Skin of body (tissue), 3 donors: ENCODE measurements at places on chromosomes 2 and 18.
A peak's percentile ranks its signal among the peaks of the same experiment; 100 is the strongest.

DNA sequence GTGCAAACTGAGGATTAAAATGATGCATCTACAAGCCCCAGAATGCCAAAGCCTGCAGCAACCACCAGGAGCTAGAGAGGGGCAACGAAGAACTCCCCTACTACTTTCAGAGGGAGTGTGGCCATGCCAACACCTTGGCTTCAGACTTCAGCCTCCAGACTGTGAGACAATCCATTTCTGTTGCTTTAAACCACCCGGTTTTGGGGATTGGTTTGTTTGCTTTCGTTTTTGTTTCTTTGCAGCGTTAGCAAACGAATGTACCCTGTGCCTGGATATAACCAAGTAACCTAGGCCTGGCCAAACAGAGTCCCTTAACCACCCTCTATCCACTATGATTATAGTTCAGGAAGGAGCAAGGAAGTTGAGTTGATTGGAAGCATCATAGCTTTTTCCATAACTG lies 171.2 kb upstream of the NCK2 start:
- DNase-seq: no peak

GRCh38 chr2:201327678-201328077 lies 29.5 kb downstream of the FLACC1 start:
- no peak for DNase-seq

- no peak for DNase-seq
Observed at GRCh38 chr18:21741562-21742314, 1.1 kb downstream of the MIB1 start.

GRCh38 chr2:143440411-143441012 lies 311.3 kb downstream of the ARHGAP15 start:
- DNase-seq: no peak

- no peak for DNase-seq
Observed at GRCh38 chr2:238808761-238809160, 39.1 kb upstream of the TWIST2 start.

DNA sequence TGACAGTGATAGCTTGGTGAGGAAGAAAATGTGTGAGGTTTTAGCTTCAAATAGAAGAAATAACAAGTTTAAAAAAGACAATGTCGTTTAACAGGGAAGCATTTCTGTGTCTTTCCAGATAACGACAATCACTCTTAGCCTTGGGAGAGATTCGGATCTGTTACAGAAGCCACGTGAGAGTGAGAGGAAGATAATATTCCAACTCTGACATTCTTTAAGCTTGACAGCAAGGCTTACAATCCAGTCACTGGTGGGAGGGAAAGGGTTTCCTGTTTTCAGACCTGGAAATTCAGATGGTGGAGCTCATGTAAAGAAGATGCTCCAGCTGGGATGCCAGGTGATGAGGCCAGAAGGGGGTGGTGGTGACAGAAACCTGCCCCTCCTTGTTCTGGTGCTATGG lies 30.8 kb downstream of the FBXO48 start:
- DNase-seq: no peak

- no peak for DNase-seq
Observed at GRCh38 chr2:10579441-10579840, 110.3 kb downstream of the NOL10 start.

DNA sequence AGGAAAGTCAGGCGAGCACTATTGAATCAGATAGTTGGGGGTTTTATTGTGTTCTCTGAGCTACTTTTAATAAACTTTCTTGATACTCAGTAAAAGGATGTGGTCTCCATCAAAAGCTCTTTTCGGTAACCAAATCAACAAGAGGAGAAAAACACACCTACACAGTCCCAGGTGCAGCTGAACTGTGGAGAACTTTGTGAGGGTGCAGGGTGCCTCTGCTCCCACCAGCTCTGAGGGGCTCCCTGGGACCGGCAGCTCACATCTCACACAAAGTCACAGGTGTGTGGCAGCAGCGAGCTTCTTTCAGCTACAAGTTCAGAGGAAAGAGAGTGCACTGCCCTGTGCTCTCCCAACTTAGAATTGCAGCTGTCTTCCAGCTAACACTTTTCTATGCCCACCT lies 650.4 kb downstream of the RNF144A start:
- DNase-seq: no peak

DNA sequence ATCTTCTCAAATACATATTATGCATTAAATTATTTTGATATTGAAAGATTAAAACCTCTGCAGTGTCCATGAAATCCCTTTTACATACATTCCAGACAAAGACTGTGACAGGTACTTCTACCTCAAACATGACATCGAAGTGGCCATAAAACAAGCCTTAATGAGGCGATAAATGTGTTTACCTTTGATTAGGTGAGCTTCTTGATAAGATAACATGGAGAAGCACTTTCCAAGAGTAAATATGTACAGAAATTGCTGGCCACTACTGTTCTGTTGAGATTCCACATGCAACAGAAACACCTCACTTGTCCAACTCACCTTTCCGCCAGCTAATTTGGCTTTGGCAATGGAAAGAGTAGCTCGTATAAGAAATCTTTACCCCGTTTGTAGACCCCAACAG lies 55.2 kb downstream of the ZEB2 start:
- no peak for DNase-seq

DNA sequence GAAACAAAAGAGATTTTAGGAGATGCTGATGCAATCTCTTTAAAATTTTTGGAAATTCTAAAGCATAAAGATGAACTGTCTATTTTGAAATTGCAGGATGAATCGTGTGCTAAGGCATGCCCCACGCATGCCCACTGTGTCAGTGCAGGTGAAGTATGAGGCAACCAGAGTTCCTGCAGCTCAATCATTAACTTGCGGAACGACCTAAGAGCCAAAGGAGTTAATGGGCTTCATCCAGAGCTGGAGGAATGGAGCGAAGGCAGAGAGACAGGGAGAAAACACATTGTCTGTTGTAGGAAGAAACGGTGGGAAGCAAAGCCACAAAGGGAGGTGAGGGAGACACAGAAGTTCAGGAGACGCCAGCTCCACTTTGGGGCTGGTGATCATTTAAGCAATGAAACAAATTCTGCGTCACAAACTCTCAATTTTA lies 265.2 kb downstream of the CCDC85A start:
- no peak for DNase-seq

GRCh38 chr2:197369933-197370320 lies 59.3 kb upstream of the ANKRD44 start:
- no peak for DNase-seq

DNA sequence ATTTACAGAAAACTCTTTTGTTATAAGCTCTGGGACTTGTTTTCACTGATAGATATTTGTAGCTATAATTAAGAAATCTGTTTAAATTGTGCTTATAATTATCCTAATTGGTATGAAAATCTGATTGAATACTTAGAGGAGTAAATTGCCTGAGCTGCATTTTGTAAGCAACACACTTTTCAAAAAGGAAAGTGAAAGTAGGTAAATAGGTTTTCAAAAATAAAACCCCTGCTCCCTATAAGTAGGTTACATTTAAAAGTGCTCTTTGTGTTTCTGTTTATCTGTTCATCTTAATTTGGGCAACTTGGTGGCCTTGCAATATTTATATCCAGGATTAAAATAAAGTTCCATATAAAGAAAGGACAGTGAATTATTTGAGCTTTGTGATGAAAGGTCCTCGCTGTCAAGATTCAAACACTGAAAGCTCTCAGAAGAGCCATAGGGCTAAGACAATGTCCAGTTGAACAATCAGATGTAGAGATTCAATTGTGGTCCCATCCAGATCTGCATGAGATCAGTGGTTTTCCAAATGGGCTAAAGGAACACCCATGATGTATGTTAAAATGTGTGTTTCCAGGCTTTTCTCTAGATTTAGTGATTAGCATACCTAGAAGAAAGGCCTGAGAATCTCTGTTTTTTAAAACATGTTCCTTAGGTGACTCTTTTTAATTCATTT lies 371.6 kb downstream of the RPRM start:
- no peak for DNase-seq

DNA sequence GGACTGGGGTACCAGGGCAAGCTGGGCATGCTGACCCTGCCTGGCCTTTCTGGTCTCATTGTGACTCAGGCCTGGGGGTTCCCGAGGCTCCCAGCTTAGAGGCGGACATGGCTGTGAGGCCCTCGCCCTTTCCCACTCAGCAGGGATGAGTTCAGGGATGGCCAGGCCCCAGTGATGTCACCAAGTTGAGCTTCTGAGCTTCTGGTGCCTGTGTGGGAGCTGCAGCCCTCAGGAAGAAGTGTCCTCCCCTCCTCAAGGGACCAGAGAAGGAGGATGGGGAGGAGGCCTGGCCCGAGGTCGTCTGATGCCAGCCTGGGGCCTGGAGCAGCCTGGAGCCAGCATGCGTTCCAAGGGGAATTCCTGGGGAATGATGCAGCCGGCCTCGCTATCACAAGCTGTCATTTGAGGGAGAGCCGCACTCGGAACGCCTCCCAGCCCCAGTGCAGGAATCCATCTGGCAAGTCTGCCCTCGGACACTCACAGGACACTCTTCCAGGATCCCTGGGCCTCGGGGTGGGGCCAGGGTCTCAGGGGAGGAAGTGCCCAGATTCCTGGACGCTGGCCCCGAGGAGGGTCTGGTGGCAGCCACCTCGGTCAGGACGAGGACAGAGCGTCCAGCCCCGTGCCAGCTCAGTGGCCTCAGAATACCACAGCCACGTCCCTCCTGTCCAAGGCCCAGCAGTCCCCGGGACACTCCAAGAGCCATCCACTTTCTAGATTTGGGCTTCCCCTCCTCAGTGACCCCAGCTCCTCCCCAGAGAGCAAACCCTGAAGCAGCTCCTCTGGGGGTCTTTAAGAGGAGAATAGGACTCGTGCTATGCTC lies 61.2 kb upstream of the GPC1 start:
- peak; percentile 18 for DNase-seq

DNA sequence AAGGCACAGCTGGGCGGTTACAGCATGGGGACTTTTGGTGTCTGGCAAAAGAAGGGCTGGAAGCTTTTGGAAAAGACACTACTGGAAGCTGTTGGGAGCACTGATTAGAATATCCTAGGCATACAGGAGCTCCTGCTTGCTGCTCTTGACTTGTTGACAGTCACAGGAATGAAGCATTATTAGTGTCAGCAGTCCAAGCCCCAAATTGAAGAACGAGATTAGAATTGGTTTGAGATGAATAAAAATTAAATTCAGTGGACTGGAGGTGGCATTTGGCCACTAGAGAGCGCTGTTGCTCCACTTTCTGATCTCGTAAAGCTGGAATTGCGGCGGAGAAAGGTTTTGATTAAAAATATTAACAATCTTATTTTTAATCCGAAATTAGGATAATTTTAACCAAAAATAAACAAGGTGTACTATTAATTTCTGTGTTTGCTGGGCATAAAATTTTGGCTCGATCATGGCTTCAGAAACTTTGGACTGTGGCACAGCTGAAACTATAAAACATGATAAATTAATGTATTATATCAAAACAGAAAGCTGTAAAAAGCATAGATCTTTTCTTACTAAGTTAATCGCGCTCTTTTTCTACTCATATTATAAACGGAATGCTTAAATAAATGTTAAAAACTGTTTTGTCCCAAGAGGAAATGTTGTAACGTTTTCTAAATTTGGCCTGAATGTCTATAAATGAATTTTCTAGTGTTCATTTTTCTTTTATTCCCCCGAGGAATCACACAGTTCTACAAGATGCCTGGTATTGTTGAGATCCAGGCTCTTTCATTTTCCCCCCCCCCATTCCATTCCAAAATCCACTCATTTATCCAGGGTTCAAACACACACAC lies 2.4 kb upstream of the HOXD8 start:
- DNase-seq: peak; percentile 68

GRCh38 chr2:205675861-205676516 lies 6.3 kb upstream of the NRP2 start:
- peak; percentile 66 for DNase-seq

GRCh38 chr18:78701771-78702396 lies 277.7 kb upstream of the SALL3 start:
- DNase-seq: no peak

DNA sequence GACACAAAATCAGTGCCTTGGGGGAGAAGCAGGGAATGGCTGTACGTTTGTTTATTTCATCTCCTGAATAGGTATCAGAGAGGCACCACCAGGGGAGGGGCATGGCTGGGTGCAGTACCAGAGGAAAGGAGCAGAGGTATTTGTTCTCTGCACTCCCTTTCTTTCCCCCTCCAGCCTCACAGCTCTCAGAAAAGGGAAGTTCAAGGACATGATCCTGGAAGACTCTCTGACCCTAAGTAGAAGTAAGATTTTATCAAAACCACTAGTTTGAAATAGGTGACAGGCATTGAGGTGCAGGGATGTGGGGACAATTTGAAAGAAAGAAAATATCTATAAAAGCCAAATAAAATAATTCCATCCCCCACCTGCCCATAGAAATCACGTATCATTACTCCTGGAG lies 136.5 kb downstream of the LRRTM1 start:
- DNase-seq: no peak

- DNase-seq: no peak
Observed at GRCh38 chr2:86237172-86237571, 37.9 kb downstream of the MRPL35 start.

- DNase-seq: no peak
Observed at GRCh38 chr2:85958731-85959130, 69.9 kb upstream of the ST3GAL5 start.

DNA sequence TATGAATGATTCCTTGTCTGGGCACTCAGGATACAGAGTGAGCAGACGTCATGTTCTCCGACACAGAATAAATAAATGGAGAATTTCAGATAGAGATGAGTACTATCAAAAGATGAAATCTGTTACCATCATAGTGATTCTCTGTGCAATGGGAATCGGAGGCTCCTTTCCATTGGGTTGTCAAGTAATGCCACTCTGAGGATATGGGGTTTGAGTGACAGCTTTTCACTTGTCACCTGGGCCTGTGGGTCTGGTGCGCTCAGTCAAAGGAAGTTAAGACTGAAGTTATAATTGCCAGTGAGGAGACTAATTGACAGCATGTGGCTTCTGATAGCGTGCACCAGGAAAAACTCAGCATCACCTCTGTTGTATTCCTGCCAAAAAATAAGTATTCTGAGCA lies 387.2 kb downstream of the SOX11 start:
- no peak for DNase-seq

DNA sequence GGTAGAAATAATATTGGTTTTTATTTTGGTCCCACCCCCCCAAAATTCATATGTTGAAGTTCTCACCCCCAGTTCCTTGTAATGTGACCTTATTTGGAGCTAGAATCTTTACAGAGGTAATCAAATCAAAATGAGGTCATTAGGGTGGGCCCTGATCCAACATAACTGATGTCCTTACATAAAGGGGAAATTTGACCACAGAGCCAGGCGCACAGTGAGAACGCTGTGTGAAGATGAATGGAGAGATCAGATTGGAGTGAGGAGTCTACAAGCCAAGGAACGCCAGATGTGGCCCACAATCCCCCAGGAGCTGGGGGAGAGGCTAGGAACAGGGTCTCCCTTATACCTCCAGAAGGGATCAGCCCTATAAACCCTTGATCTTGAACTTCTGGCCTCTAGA lies 31.6 kb upstream of the TRIB2 start:
- DNase-seq: no peak

DNA sequence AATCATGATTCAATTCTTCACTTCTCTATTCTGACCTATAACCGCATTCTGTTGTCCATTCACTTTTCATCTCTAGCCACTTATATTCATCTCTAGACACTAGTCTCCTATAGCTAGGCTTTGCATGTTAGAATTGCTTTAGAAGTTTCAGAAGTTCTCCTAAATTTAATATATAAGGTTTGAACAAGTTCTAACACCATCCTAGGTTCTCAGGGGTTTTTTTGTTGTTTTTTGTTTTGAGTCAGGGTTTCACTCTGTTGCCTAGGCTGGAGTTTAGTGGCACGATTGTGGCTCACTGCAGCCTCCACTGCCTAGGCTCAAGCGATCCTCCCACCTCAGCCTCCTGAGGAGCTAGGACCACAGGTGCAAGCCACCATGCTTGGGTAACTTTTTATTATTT lies 19.9 kb downstream of the WDSUB1 start:
- DNase-seq: no peak

- peak; percentile 73 for DNase-seq
Observed at GRCh38 chr2:55168221-55169154, 63.6 kb downstream of the CLHC1 start.
